Astrocyte of the spinal cord (primary cell): ENCODE measurements at places on chromosomes 13 and 19.

DNA sequence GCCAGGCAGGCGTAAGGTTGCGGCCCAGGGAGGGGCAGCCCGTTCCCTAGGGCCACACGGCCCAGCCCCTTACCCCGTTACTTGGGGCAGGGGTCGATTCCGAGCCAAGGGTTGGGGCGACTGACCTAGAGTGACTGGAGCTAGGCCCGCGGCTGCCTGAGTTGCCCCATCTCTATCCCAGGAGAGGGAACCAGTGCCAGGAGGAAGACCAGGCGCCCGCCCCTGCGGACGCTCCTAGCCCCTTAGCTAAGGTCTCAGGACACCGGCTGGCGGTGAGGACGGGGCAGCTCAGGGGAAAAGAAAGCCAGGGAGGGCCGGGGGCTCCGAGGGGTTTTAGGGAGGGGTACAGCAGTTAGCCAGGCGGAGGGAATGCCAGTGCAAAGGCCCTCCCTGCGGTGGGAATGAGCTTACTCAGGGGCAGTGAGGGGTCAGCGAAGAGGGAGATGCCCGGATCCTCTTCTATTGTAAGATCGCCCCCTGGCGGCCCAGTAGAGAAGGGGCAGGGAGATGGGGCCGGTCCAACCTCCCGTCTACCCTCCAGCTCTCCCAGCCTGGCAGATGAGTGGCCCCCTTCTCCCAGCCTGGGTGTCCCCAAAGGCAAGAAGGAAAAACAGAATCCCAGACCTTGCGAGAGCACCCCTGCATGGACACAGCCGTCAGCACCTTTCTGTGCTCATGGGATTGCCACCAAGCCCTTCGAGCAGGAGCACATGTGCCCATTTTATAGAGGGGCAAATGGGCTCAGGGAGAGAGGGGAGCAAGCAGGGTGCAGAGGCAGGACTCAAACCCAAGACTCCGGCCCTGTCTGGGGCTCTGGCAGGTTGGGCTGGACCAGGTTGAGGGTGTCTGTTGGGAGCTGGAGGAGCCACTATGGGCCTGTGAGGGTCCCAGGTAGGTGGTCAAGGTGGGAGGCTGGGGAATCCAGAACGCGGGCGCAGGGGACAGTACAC lies 16.3 kb downstream of the CILP2 start:
- DNase-seq: no peak

- DNase-seq: no peak
Observed at GRCh38 chr13:33278913-33279312, 6.6 kb downstream of the STARD13 start.

DNA sequence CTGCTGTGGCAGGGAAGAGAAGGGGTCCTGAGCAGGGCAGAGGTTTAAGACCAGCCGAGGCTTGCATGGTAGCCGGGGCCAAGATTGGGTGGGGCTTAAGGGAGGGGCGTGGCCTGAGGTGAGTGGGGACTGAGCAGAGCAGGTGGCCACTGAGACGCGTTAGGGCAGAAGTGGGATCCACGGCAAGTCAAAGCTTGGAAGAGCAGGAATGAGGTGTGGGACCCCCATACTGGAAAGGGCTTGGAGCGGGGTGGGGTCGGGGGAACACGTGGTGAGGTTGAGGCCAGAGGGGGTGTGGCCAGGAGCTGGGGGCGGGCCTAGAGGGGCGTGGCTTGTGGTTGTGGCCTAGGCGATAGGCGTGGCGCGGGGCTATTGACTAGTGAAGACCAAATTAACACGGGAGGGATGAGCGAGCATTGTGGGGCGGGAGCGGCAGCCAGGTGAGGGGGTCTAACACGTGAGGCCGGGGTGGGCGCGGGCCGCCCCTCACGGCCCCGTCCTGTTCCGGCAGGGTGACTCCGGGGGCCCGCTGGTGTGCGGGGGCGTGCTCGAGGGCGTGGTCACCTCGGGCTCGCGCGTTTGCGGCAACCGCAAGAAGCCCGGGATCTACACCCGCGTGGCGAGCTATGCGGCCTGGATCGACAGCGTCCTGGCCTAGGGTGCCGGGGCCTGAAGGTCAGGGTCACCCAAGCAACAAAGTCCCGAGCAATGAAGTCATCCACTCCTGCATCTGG lies 3.3 kb downstream of the CFD start:
- DNase-seq: peak; percentile 36

- DNase-seq: no peak
Observed at GRCh38 chr13:60790620-60791019, 393.6 kb downstream of the TDRD3 start.

DNA sequence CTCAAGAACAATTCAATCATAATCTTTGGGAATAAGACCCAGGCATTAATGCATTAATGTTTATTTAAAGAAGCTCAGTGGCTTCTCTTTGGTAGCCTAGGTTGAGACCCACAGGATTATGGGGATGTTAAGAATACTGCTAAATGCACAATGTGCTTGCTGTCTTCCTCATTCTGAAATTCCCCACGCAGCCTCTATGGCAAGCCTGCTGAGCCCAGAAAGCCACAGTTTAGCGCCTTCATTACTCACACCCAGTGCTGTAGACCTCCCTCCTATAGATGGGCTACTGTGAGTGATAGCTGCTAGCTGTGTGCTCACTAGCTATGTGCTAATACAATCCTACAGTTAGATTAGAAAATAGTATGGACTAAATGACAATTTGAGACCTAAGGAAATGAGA lies 90.6 kb downstream of the TNFSF13B start:
- no peak for DNase-seq

- DNase-seq: no peak
Observed at GRCh38 chr19:35349614-35350521, 2.2 kb downstream of the FFAR1 start.

DNA sequence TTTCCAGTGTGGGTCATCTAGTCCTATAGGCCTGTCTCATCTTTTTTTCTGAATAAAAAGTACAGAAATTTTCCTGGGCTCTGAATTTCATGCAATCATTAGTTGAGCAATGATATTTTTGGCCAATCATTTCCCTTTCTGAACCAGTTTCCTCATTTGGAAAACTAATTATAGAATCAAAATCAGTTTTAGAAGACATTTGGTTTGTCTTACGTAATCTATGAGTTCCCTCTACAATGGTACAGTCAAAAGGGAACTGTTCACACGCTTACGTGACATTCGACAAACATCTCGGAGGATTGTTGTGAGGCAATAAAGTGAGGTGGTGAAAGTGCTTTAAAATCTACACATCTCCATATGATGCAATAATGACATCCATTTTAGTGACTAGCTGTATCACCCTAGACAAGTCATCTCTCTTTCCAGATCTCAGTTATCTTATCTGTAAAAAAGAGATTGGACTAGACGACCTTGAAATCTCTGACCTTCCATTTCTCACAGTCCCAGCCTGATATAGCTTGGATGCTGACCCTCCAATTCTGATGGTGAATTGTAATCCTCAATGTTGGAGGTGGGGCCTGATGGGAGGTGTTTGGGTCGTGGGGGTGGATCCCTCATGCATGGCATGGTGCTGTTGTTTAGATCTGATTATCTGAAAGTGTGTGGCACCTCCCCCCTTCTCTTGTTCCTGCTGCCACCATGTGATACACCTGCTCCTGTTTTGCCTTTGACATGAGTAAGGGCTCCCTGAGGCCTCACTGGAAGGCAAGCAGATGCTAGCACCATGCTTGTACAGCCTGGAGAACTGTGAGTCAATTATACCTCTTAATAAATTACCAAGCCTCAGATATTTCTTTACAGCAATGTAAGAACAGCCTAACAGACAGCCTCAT lies 26.7 kb downstream of the FLT1 start:
- DNase-seq: no peak

DNA sequence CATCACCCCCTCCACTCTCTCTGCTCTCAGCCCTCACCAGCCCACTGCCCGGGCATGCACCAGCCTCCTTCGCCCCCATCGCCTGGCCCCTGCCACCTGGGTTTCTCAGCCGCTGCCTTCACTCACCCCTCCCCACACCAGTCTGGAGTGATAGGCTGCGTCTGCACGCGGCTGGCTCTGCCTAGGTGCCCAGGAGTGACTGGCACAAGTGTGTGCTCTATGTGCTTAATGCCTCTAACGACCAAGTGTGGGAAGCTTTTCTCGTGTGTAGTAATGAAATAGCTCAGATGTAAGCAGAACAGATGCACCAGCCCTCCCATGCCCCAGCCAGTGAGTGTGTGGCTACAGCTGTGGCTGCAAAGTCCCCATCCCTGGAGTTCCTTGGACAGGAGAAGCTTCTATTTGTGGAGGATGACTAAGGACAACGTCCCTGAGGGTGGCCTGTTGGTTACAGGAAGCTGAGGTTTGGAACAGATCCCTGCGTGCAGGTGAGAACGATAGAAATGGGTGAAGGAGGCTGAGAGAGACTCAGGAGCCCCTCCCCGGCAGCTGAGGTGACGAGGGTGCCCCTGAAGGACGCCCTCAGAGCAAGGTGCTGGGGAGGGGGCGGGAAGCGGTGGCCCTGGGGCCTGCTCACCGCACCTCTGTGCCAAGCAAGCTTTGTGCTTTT lies 35.6 kb downstream of the ATP11A start:
- no peak for DNase-seq

DNA sequence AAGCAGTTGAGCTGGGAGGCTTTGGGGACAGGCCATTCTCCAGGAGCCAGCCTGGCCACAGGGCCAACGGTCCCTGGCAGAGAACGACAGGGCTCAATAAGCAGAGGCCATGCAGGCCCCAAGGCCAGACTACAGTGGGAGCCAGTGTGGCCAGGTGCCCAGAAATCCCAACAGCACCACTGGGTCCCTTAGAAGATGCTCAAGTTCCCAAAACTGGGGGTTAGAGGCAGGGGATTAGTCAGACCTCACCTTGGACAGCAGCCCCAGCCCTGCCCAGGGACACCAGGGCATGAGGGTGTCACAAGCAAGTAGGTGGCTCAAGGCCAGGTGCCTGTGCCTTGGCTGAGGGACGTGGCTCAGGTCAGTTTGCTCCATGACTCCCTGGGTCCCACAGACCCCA lies 12.8 kb downstream of the SCGB2B2 start:
- DNase-seq: no peak

DNA sequence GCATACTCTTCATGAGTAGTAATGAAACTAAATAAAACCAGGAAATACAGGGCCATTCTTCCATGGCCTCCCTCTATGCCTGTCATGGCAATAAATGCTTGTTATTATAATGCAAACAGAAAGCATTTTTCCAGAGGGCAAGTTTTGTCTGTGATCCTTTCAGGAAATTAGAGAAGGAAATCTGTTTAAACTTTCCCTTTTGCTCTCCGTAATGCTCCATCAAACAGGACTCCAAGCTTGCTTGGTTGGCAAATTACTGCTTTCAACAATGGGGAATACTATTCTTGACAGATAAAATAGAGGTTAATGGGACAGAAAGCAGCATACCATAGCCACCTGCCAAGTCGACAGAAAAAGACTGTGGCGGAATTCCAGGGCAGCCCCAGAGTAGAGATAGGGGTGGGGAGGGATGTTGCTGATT lies 252.5 kb downstream of the LHFPL6 start:
- DNase-seq: no peak

DNA sequence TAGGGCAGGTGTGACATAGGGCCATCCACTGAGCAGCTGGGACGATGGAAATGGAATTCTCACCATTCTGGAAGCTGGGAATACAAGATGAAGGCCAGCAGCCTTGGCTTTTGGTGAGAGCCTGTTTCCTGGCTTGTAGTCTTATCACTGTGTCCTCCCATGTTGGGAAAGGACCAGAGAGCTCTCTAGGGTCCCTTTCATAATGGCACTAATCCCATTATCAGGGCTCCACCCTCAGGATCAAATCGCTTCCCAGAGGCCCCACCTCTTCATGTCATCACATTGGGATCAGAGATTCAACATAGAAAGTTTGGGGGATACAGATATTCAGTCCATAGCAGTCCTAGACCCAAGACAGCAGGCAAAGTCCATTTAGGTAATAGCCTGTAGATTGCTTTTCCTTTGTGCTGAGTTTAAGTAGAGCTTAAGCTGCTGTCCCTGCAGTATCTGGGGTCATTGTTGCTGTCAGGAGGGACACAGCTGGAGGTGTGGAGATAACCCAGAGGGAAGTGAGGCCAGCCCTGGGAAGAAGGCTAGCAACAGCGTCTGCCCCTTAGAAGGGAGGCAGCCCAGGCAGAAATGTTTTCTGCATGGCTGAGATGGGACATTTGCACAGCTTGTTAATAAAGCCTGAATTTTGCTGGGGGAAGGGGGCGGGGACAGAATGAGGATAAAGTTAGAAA lies 136.5 kb upstream of the GPR12 start:
- DNase-seq: no peak

DNA sequence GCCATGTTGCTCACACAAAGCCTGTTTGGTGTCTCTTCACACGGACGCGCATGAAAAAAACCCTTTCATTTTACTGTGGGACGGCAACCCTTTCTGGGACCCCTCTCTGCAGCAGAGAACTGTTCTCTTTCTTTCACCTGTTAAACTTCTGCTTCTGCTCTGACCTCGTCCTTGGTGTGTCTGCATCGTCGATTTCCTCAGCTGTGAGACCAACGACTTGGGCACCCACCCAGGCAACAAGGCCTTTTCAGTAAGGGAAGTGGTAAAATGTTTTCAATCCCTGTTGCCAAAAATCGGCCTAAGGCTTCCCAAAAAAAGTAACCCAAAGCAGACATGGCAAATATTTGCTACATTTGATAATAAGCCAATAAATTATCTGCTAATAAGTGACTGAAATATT lies 515.3 kb downstream of the IRS2 start:
- DNase-seq: no peak

DNA sequence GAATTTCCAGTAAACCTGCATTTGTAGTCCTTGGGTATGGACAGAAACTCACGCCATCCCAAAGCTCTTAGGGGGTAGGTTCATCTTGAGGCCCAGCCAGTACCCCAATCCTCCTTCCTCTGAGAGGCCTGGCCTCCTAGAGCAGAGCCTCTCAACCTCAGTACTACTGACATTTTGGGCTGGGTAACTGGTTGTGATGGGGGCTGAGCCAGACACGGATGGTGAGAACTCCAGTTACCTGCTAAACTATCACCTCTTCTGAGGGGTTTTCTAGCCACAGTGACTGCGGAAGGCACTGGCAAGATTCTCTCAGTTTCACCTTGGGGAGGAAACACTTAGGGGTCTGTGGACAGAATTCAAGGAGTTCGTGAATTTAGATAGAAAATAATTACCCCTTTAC lies 156.2 kb downstream of the CACNA1A start:
- DNase-seq: no peak

DNA sequence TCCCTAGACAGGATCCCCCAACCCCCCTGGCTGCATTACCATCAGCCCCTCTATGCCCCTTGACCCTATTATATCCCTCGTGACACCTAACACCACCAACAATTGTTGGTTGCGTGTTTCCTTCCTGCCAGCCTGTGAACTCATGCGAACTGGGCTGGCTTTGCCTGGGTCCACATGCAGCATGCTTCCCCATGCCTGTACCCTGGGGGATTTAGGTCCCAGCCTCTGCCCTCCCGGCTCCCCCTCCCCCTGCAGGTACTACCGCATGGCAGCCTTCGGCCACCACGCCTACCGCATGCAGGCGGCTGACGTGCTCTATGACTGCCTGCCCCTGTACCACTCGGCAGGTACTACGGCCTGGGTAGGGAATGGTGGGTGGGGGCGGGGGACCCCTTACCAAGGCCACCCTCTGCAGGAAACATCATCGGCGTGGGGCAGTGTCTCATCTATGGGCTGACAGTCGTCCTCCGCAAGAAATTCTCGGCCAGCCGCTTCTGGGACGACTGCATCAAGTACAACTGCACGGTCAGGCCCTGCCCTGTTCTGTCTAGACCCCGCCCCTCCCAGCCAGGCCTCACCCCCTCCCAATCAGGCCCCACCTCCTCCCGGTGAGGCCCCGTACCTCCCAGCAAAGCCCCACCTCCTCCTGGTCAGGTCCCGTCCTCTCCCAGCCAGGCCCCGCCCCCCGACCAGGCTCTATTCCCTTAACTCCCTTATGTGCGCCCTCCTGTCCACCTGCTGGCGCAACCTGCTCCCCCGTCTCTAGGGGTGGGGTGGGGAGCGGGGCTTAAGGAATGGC lies 18.5 kb downstream of the SLC27A1 start:
- DNase-seq: no peak
